Heart left ventricle (tissue), 16 donors: ENCODE measurements at places on chromosomes 1 and 21. TPM values are rescaled to one million over a fixed set of nuclear protein-coding genes. Genes with fewer than 3 reads are reported as not detected.

DNA sequence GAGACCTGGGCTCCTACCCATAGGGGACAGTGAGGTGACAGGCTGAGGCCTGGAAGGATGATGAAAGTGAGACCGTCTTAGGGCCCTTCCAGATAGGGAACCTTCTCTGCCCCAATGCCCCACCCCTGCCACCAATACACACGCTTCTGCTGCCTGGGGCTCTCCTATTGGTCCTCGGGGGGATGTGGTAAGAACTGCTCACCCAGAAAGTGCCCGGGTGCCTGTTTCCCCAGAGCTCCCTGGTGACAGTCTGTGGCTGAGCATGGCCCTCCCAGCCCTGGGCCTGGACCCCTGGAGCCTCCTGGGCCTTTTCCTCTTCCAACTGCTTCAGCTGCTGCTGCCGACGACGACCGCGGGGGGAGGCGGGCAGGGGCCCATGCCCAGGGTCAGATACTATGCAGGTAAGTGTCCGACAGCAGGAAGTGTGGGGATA is 948 bp downstream of the SEMA4A start:
- peak overlapping the region; percentile 81 for H3K27ac ChIP-seq
- no peaks in the 10 kb centered on the region for H3K36me3 ChIP-seq
- H3K4me1 ChIP-seq = no peaks in the 10 kb centered on the region
- H3K27me3 ChIP-seq = peaks cover 5% of the 10 kb centered on the region
- no peak for DNase-seq
- peak overlapping the region; percentile 19 for H3K4me3 ChIP-seq

Gene HLX
- 7.6 TPM for total RNA-seq

DNA sequence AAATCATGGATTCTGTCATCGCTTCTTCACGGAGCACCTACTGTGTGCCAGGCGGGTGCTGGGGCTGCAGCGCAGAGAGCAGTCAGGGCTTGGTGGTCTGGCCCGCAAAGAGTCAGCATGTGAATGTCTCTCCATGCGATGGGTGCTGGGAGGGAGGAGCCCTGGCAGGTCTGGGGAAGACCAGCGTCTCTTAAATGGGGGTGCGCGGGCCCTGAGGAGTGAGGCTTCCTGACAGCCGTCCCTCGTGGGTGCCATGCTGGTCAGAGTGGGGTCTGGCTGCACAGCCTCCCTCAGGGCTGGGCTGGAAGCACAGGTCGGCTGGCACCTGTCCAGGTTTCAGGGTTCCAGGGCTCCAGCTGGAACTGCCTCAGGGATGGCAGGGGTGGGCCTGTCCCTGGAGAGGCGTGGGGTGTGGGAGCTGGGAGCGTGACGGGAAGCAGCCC is 18.5 kb downstream of the TP73 start:
- no peaks in the 10 kb centered on the region for H3K27me3 ChIP-seq
- H3K4me1 ChIP-seq = peaks cover 8% of the 10 kb centered on the region
- DNase-seq = no peak
- H3K4me3 ChIP-seq = no peak overlapping the region
- no peak overlapping the region for H3K27ac ChIP-seq

DNA sequence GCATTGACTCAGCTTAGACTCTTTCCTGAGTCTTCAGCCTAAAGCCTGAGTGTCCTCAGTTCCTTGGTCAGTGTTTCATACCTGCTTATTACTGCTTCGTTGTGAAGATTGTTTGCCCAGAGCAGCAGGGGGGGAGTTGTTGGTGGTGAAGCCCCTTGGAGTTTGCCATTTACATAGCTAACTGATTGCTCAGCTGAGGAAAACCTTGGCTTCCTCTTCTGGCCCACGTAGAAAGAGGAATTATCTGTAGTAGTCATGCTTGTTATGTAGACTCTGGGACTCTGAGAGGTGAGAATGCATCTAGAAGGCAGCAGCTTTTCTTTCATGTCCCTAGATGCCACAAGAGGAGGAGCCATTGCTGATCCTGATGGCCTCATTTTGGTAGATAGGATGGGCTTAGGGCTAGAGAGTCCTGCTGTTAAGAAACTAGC is 125.9 kb downstream of the MAST2 start:
- no peaks in the 10 kb centered on the region for H3K27me3 ChIP-seq
- no peak overlapping the region for H3K27ac ChIP-seq
- no peaks in the 10 kb centered on the region for H3K4me1 ChIP-seq
- no peaks in the 10 kb centered on the region for H3K36me3 ChIP-seq
- no peak overlapping the region for H3K4me3 ChIP-seq

DNA sequence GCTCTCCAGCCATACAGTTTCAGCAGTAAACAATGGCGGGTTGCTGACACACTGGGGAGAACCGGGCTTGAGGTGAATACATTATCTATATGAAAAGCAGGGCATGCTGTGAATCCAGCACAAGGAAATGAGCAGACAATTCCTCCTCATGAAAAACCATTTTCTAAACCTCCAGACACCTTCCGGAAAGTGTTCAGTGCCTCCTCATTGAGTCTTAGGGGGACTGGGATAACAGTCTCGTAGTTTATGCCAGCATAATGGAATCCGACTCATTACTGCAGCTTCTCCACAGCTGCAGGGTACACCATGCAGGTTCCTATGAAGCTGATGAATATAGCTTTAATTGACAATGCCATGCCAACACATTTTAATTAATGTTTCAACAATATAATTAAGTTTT is 284.1 kb downstream of the BACH1 start:
- DNase-seq = no peak
- no peaks in the 10 kb centered on the region for H3K36me3 ChIP-seq
- no peak overlapping the region for H3K27ac ChIP-seq

DNA sequence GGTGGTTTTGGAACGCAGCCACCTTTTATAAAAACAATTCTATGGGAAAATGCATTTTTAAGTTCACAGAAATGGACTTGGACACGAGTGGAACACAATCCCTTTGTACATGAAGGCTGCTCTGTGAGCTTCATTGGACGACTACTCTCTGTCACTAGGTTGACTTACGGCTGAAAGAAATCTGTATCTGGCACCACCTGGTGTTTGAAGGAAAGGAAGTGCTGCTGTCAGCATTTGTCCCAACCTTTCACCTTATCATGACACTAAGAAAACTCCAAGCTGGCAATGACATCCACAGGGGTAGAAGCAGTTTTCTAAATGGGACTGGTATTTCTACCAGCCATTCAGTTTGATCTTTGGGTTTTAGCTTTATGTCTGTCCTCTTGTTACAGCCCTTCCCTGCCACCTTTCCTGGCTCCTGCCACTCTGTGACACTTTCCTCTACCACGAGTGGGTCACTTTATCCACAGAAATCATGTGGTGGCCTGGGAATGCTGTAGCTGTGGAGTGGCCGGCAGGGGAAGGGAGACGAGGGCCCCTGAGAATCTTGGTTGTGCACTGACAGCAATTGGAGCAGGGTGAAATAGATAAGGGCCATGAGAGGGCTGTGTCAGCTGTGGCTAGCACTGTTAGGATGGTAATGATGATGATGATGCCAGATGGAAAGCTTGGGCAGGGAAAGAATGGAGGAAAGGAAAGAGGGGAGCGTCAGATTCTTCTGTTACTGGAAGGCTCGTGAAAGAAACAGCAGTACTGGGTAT is 85.2 kb downstream of the TBX19 start:
- H3K4me1 ChIP-seq = no peaks in the 10 kb centered on the region
- no peak for DNase-seq
- no peak overlapping the region for H3K27ac ChIP-seq
- H3K27me3 ChIP-seq = no peaks in the 10 kb centered on the region

DNA sequence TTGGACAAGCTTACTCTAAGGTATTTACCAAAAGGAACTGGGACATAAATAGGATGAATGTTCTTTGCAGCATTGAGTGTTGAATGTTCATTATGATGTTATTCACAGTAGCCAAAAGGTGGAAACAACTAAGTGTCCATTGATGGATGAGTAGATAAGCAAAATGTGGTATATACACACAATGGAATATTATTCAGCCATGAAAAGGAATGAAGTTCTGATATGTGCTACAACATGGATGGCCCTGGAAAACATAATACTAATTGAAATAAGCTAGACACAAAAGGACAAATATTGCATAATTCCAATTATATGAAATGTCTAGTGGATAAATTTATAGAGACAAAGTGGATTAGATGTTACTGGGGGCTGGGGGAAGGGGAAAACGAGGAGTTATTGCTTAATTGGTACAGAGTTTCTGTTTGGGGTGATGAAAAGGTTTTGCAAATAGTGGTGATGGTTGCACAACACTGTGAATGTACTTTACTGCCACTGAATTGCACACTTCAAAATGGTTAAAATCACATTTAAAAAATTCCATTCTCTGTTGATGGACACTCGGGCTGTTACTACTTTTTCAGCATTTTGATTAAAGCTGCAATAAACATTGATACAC is 2.9 kb downstream of the MTARC1 start:
- no peak overlapping the region for H3K4me3 ChIP-seq
- H3K4me1 ChIP-seq = peaks cover 29% of the 10 kb centered on the region
- no peak overlapping the region for H3K27ac ChIP-seq
- no peaks in the 10 kb centered on the region for H3K27me3 ChIP-seq
- no peak for DNase-seq

GRCh38 chr21:17196623-17197022 is 316.2 kb upstream of the CXADR start:
- no peak for DNase-seq
- no peaks in the 10 kb centered on the region for H3K27me3 ChIP-seq
- no peaks in the 10 kb centered on the region for H3K4me1 ChIP-seq
